ENCODE measurements at places on chromosomes 5 and 9. TPM values are rescaled to one million over a fixed set of nuclear protein-coding genes. Genes with fewer than 3 reads are reported as not detected.

CDKN2B-AS1 gene
- total RNA-seq: 1.4 TPM

FYB1 gene
- total RNA-seq: 5.8 TPM

DAP gene
- 12.9 TPM for total RNA-seq

F2RL2 gene
- 1.2 TPM for total RNA-seq

KLF9 gene
- total RNA-seq: 6.9 TPM

TNPO1 gene
- 149 TPM for total RNA-seq

Data from diencephalon (tissue), 1 donor.